GM23248 (cell line): ENCODE measurements at places on chromosomes 7 and 10.
A peak's percentile ranks its signal among the peaks of the same experiment; 100 is the strongest.

- peak overlapping the region; percentile 98 for H3K4me3 ChIP-seq
- H3K4me1 ChIP-seq: peaks cover 19% of the 10 kb centered on the region; the same call in 1 of the 2 replicates
- no peak overlapping the region for H3K27ac ChIP-seq
- H3K27me3 ChIP-seq: no peaks in the 10 kb centered on the region
- no peaks in the 10 kb centered on the region; the same call in 1 of the 2 replicates for H3K36me3 ChIP-seq
- peak; percentile 6 for DNase-seq
Observed at GRCh38 chr7:157140511-157140905, 1.8 kb downstream of the UBE3C start.

DNA sequence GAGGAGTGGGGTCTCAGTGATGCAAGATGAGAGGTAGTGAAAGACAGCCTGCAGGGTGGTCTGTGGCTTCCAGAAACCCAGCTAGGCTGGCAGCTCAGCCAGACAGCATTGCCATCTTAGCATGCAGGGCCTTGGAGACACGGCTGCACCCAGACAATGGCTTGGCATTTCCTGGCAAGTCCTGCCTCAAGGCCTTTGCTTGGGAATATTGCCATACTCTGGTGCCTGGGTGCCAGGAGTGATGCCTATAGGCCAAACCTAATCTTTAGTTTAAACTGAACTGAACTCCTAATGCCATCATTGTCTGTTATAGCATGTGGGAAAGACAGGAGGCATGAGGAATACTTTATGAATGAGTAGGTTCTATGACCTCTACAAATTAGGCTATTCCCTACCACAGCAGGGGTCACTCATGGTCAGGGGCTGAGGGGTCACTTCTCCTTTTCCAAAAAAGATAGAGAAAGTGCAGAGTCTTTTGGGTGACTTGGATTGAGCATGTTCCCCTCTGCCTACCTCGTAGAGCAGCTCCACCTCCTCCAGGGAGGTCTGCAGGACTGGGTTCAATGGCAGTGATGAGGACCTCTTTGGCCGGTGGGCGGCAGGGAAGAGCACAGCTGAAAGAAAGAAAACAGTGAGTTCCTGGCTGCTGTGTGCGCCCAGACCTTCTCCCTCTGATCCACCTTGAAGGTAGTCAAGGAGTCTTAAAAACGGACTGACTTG, 8.8 kb upstream of the SLC13A4 start:
- H3K27me3 ChIP-seq: no peaks in the 10 kb centered on the region
- H3K4me1 ChIP-seq: peaks cover 2% of the 10 kb centered on the region
- DNase-seq: no peak

DNA sequence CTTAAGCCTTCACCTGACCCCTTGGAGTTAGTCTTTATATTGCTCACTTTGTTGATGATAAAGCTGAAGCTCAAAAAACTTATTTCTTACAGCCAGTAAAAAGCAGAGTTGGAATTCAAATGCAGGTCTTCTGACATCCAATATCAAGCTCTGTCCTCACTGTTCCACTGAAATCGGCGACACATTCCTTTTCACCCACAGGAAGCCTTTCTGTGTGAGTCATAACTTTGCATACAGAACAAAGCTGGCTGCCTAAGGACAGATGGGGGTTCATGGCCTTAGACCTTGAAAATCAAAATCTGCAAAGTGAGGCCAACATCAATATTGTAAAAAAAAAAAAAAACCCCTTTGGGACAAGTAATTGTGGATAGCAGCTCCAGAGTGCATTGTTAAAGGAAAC, 21.8 kb upstream of the AKR1B1 start:
- H3K27me3 ChIP-seq: no peaks in the 10 kb centered on the region
- no peak overlapping the region for H3K4me3 ChIP-seq
- H3K27ac ChIP-seq: no peak overlapping the region
- DNase-seq: peak; percentile 70

- no peak overlapping the region for H3K4me3 ChIP-seq
- DNase-seq: no peak
- H3K27me3 ChIP-seq: no peaks in the 10 kb centered on the region
- H3K36me3 ChIP-seq: no peaks in the 10 kb centered on the region
- no peak overlapping the region for H3K27ac ChIP-seq
Observed at GRCh38 chr7:30395676-30396075, 82.9 kb downstream of the NOD1 start.

DNA sequence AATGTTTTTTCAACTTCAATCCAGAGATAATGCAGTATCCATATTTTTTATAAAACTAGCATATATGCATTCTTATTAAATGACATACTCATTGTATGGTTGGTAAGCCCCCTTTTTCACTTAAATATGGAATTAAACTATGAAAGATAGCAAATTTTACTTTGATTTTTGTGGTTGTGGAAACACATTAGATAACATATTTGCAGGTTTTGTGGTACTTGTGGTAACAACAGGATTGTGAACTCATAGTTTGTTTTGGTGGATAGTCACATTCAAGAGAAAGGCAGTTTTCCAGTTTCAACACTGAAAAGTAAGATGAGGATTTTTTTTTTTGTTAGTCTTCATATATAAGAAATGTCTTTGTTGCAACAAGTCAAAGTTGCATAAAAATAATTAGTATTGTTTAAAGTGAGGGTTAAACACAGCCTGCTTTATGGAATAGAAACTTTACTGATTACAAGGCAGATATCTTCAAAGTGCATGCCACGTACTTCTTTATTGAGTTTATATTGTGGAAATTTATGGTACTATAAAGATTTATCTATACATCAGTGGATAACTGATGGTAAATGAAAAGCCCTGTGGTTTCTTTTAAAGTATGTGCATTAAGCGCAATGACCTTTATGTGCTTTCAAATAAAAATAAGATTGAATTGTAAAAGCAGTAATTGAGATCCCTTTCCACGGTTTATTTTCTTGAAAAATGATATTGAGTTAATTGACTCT, 39.7 kb upstream of the SEMA3D start:
- no peaks in the 10 kb centered on the region for H3K36me3 ChIP-seq
- no peak overlapping the region for H3K4me3 ChIP-seq
- no peak for DNase-seq
- H3K27ac ChIP-seq: no peak overlapping the region
- no peaks in the 10 kb centered on the region for H3K4me1 ChIP-seq
- H3K27me3 ChIP-seq: no peaks in the 10 kb centered on the region

- H3K4me3 ChIP-seq: no peak overlapping the region
- DNase-seq: no peak
- H3K4me1 ChIP-seq: no peaks in the 10 kb centered on the region
- H3K36me3 ChIP-seq: no peaks in the 10 kb centered on the region
Observed at GRCh38 chr10:94858005-94858404, 80.5 kb upstream of the CYP2C9 start.

GRCh38 chr7:12747687-12748306, 60.4 kb downstream of the ARL4A start:
- H3K27me3 ChIP-seq: no peaks in the 10 kb centered on the region
- no peak overlapping the region for H3K27ac ChIP-seq
- H3K4me1 ChIP-seq: no peaks in the 10 kb centered on the region
- peak; percentile 47 for DNase-seq
- no peaks in the 10 kb centered on the region for H3K36me3 ChIP-seq
